ENCODE measurements at places on chromosomes 2 and 18.

GRCh38 chr2:84906108-84906899 lies 848 bp downstream of the TMSB10 start:
- no peak for DNase-seq

GRCh38 chr2:75833386-75833785 lies 122.7 kb upstream of the GCFC2 start:
- no peak for DNase-seq

DNA sequence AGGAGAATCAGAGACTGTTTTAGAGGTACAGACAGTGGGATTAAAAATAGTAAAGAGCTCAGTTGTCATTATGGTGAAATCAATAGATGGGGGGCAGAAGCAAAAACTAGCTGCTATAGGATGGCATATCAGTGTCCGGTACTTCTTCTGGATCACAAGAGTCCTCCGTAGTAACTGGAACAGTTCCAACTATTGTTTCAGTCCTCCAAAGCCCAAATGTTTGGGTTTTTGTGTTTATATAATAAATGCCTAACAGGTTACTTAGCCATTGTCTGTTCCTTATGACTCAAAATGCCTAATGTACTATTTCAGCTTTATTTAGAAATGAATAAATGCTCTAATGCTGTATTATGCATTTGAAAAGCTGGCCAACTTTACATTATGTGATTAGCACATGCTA lies 401.2 kb downstream of the PTH2R start:
- DNase-seq: no peak

- DNase-seq: no peak
Measured at GRCh38 chr2:42021464-42021863, 26.4 kb upstream of the PKDCC start.

- no peak for DNase-seq
Measured at GRCh38 chr18:24474406-24474805, 14.0 kb downstream of the HRH4 start.

- no peak for DNase-seq
Measured at GRCh38 chr2:178846458-178846802, 39.2 kb upstream of the TTN start.

GRCh38 chr2:109159096-109159495 lies 30.1 kb downstream of the SH3RF3 start:
- no peak for DNase-seq

DNA sequence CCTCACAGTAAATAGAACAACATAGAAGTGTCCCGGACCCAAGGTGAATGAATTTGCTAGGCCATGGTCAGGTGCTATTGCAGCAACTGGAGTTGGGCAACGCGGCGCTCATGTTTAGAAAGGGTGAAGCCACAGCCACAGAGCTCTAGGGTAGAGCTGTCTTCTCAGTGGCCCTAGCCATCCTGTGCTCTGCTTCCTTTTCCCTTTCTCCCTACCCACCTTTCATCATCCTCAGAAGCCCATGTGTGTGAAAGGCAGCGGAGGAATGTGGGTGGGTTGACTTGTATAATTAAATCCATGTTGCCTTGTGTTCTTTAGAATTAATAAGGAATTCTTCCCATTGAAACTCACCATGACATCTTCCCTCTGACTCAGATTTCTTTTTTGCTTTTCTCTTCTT lies 336.7 kb downstream of the OSR1 start:
- no peak for DNase-seq
